Left ventricle myocardium superior (tissue), 1 donor: ENCODE measurements at places on chromosomes 1 and 21. TPM values are rescaled to one million over a fixed set of nuclear protein-coding genes. Genes with fewer than 3 reads are reported as not detected.
A peak's percentile ranks its signal among the peaks of the same experiment; 100 is the strongest.

- DNase-seq: no peak
Observed at GRCh38 chr1:198638894-198639635, at the start of gene PTPRC. PTPRC (plus strand) TSS chr1:198639040; CDS start chr1:198639269, 229 bp downstream.

DNA sequence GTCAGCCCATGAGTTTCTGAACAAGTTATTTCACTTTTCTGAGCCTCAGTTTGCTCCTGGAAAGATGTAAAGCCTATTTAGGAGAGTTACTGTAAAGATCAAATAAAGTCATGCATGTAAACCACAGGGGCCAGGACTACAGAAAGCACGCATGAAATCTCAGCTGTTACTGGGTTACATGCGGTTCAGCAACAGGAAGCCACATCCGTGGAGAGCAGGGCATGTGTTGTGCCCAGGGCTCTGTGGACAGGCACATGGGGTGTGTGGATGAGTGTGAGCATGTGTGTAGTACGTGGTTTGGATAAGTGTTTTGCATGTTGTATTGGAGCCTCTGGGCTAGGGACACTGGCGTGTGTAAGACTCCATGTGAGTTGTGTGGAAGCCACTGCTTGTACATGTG is 2.2 kb upstream of the EPHA2 start:
- DNase-seq: no peak

DNA sequence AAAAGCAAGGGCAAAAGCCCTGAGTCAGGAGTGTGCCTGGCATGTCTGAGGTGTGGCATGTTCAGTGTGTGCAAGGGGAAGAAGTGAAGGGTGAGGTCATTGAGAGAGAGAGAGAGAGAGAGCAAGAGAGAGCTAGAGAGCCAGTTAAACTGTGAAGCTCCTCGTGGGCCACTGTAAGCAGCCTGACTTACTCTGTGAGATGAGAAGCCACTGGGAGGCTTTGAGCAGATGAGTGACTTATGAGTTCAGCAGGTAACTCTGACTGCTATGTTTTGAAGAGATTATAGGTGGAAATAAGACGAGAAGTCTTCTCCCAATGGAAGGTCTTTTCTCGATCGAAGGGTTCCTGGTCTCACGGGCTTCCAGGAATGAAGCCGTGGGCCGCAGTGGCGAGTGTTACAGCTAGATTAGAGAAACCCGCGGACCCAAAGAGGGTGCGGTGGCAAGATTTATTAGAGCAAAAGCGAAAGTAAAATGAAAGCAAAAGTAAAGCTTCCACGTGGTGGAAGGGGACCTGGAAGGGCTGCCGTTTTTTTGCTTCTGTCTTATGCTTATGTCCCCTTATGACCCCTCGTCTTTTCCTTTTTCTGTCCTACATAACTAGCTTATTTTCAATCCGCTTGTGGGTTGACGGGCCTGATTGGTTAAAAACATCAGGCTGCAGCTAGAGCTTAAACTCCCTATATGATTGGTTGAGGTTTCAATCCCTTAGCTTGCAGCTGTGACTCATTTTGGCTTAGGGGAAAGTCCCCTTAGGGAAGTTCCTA is 323.1 kb upstream of the FAM78B start:
- DNase-seq: peak; percentile 33

- DNase-seq: no peak
Observed at GRCh38 chr21:41926117-41926806, 27.6 kb downstream of the C2CD2 start.

GRCh38 chr1:60890664-60891063 is 191.7 kb upstream of the NFIA start:
- no peak for DNase-seq

- DNase-seq: no peak
Observed at GRCh38 chr1:84998642-84999280, 1.8 kb upstream of the MCOLN2 start.

DNA sequence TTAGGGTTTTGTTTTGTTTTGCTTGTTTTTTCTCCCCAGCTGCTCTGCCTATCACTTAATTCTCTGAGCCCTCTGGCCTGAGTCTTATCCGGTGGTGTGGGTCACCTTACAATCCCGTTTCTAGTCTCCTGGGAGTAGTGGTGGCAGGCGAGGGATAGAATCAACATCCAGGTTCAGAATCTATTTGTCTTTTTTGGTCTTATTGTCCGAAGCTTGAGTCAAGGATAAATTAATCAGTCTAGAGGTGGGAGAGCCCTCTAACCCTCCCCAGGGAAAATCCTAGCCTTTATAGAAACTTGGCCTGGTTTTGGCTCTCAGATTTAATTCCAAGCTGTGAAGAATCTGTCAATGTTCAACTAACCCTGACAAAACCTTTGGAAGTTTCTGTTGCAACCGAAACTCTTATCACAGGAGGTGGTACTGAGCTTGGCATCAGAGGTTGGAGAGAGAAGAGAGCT is 246.3 kb downstream of the FGGY start:
- DNase-seq: no peak

- DNase-seq: no peak
Observed at GRCh38 chr1:94025383-94026340, 95.3 kb downstream of the ABCA4 start.

DNA sequence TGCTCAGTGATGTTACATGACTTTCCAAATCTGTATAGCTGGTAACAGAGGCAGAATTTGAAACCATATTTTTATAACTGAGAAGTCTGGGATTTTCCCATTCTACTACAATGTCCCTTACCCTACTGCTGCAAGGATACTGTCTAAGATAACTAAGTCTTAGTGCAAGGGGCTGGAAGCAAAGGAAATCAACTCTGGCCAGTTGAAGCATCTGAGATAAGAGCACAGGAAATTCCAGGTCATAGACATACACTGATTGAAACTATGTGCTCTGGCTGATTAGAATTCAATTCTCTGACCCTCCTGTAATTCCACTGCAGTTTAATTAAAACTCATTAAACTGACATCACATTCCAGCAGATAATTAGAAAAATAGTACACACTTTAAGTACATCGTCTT is 267.7 kb upstream of the C1orf87 start:
- DNase-seq: no peak

- DNase-seq: no peak
Observed at GRCh38 chr1:5951846-5952410, 40.3 kb downstream of the NPHP4 start.

GRCh38 chr1:104235141-104235540 is 485.4 kb downstream of the AMY1C start:
- DNase-seq: no peak

GRCh38 chr1:152942161-152942560 is 4.8 kb upstream of the SPRR5 start:
- DNase-seq: no peak

DNA sequence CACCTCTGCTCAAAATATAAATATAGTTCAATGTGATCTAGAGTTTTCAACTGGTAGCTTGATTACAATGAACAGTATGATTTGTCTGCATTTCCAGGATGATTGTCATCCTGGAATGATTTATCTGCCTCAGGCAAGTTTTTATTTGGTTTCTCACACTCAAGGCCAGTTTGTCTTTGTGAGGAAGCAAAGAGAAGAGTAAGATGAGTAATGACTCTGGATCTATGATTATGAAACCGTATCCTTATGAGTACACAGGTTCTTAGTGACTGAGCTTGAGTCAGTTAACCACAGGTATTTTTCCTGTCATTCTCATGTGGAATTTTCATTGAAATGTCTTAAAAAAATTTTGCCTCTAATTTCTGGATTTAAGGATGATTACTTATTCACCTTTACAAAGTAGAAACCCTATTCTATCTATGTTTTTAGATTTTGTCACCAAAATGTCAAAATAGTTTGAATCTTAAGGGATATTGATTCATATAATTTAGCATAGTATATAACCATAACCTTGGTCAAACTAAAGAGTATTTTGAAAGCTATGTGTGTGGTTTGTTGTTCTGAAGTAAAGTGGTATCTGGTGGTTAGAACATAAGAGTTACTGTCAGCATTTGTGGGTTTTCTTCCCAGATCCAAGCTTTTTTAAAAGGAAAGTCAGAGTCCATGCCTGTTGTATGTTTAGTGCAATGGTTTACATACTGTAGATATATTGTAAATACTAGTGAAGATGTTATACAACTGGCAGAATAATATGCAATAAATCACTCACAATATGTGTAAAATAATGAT is 145.0 kb downstream of the RASAL2 start:
- DNase-seq: no peak

DNA sequence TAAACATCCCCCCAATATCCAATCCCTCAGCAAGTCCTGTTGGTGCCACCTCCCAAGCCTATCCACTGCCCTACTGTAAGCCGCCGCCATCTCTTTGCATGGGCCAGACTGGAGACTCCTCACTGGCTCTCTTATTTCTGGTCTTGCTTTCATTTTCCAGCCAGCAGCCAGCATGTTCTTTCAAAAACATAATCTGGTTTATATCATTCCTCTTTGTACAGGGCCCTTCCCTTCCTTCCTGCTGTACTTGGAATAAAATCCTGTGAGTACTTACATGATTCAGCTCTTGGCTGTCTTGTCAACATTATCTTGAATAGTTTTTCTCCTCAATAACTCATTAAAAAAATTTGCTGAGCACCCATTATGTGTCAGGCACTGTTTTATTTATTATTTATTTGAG is 28.2 kb downstream of the TLR5 start:
- DNase-seq: no peak

DNA sequence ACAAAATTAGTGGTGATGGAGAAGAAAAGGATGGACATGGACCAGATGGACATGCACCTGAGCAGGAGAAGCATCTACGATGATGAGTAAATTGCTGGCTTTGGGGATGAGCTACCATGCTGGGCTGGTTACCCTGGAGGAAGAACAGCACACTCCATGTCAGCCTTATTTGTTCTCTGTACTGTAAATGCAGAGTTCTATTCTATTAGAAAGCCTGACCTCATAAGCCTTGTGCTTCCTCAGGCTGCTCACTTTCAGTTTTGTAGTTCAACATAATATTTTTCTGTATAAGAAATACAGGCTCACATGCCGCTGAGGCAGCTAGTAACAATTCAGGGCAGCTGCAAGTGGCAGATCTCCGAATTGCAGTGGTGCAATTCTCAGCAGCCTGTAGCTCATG is 249.6 kb downstream of the PLA2G4A start:
- DNase-seq: no peak

GRCh38 chr1:50940291-50940690 is 19.8 kb downstream of the FAF1 start:
- no peak for DNase-seq

GRCh38 chr1:248923352-248924338 is 17.6 kb downstream of the PGBD2 start:
- no peak for DNase-seq

GRCh38 chr1:179230251-179230650 is 774 bp upstream of the ABL2 start:
- DNase-seq: no peak

GRCh38 chr1:215360758-215361157 is 206.3 kb upstream of the KCTD3 start:
- DNase-seq: no peak

GRCh38 chr1:159090286-159091179 is 14.0 kb upstream of the AIM2 start:
- no peak for DNase-seq

DNA sequence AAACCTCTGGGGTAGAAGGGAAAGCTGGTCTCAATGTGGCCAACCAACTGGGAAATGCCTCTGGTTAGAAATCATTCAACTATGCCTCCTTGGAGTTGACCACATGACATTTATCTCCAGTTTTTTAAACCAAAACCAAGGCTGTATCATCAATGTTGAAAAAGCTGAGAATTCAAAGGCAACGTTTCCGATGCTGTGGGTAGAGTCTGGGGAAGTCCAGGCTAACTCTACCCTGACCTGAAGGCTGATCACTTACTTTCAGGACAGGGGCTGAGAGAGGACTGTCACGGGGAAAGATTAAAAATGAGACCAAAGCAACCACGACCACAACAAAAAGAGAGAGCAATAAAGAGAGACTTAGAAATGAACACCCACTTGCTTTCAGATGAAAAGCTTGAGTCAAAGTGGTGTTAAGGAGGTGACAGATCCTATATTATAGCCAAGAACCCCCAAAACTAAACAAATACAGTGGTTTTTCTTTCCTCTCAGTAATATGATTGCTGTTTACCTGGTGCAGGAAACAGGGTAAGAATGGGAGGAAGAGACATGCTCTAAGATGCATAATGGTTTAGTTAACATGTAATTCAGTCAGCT is 90.8 kb upstream of the TNFSF4 start:
- DNase-seq: no peak

- DNase-seq: no peak
Observed at GRCh38 chr1:107172450-107173170, 31.8 kb downstream of the NTNG1 start.

DNA sequence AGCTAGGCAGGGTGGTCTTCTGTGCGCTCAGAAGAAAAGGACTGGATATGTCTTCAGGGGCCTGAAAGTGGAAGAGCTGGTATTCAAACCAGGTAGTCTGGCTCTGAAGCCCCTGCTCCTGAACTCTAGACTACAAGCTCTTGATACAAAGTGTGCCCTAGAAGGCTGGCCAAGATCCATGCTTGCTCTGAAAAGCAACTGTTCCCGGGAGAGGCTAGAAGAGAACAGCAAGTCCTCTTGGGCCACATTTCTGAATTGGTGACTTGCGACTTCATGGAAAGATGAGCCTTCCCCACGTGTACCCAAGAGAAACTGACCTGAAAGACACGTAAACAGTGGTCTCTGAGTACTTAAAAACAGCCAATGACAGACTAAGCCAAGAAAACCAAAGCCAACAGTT is 123.3 kb upstream of the GRIK3 start:
- DNase-seq: no peak

- DNase-seq: no peak
Observed at GRCh38 chr1:22633697-22634463, 2.5 kb upstream of the C1QA start.

DNA sequence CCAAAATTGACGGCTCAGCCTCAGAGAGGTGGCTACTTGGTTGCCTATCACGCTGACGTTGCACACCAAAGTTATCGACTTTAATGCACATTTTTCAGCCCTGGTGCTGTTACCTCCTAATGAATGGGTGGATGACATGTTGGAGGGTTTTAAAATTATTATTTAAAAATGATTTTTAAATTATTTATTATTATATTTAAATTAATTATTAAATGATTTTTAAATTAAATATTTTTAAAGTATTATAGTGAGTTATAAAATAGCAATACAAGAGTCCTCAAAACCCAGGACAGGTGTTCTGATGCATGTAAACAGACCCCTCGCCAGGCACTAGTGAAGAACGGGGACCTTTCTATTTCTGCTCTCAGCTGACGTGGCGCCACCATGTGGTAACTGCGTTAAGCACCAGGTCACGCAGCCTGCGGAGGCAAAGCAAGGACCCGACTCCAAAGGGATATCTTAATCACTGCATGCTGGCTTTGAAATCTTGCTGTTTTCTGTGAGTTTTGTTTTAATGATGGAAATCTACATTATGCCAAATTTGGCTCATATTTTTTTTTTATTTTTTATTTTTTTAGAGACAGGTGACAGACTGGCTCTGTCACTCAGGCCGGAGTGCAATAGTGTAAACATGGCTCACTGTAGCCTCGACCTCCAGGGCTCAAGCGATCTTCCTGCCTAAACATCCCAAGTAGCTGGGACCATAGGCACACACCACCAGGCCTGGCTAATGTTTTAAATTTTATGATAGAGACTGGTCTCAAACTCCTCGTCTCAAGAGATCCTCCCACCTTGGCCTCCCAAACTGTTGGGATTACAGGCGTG is 22.6 kb downstream of the CASP9 start:
- DNase-seq: peak; percentile 76

- no peak for DNase-seq
Observed at GRCh38 chr1:204370176-204370575, 10.4 kb upstream of the PLEKHA6 start.

The CDC42 gene
- 130 TPM for total RNA-seq

The CFHR2 gene
- not detected for total RNA-seq

The C1orf185 gene
- not detected for total RNA-seq

The DNASE2B gene
- total RNA-seq: not detected

The SPRR4 gene
- not detected for total RNA-seq

The GREM2 gene
- not detected for total RNA-seq

The TTC34 gene
- total RNA-seq: 0.59 TPM

The SYT2 gene
- total RNA-seq: not detected

The RNF186 gene
- total RNA-seq: not detected
